ENCODE measurements at places on chromosomes 12 and 14.
A peak's percentile ranks its signal among the peaks of the same experiment; 100 is the strongest.

- H3K27ac ChIP-seq = no peak overlapping the region
- peaks cover 6% of the 10 kb centered on the region for H3K4me1 ChIP-seq
- H3K36me3 ChIP-seq = peaks cover 2% of the 10 kb centered on the region
- H3K27me3 ChIP-seq = peaks cover 24% of the 10 kb centered on the region
Measured at GRCh38 chr14:58171090-58171489, 19.1 kb upstream of the ARMH4 start.

DNA sequence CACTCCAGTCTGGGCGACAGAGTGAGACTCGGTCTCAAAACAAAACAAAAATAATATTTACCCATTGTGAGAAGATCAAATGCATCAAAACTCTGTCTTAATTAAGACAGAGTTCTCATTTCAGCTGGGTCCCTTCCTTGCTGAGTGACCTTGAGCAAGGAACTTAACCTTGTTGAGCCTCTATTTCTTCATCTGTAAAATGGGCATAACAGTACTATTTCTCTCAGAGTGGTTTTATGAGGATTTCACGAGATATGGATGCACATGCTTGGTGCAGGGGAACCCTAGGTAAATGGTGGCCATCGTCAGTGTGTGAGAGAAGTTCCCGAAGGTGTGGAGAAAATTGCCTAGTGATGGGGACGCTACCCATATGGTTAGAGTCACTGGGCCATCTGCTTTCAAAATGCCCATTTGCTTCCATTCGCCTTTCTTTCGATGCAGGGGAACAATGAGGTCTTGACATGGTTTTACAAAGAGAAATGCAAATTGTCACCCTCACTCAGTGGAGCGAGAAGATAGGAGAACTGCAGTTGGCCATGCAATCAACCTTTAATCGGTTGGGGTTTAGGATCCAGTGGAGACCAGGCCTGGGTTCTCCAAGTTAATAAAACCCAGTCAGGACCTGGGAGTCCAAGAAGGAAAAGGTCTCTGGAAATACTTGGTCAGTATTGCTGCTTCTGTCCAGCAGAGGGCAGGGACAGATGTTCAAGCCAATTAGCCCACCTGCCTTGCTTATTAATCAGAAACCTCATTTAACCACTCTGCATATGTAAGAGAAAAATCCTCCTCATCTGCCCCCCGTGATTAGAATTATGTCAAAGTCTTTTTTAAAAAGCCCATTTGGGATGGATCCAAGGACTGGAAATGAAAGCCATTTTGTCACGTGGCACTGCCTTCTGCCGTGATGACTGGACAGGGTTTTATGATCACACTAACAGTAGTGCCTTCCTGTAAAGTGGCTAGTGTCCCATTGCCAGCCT, 37.2 kb downstream of the CFAP251 start:
- H3K4me1 ChIP-seq = peaks cover 5% of the 10 kb centered on the region
- peak overlapping the region; percentile 38 for H3K27ac ChIP-seq
- H3K36me3 ChIP-seq = no peaks in the 10 kb centered on the region
- no peaks in the 10 kb centered on the region for H3K27me3 ChIP-seq
- no peak for DNase-seq

DNA sequence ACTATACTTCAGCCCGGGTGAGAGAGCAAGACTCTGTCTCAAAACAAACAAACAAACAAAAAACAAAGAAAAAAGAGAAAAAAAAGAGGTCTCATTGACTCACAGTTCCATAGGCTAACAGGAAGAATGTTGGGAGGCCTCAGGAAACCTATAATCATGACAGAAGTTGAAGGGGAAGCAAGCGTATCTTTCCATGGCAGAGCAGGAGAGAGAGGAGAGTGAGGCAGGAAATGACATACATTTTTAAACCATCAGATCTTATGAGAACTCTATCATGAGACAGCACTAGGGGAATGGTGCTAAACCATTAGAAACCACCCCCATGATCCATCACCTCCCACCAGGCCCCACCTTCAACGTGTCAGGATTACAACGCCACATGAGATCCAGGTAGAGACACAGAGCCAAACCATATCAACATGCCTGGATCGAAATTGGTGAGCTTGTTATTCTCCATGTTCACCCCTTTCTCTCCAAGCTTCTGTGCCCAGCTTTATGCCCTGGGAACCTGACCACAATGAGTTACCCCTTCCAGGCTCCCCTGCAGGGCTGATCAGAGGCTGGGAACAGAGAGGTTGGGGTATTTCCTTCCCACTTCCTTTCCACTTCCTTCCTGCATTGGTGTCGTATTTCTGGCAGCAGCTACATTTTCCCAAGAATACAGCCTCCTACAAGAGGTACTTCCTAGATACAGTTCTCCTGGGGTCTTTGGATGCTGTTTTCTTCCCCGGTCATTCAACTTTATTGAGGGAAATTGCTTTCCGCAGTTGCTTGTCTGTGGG, 219.3 kb upstream of the FLRT2 start:
- no peak overlapping the region for H3K4me3 ChIP-seq
- no peaks in the 10 kb centered on the region for H3K36me3 ChIP-seq
- no peaks in the 10 kb centered on the region for H3K27me3 ChIP-seq

- H3K4me3 ChIP-seq = no peak overlapping the region
- no peak overlapping the region for H3K27ac ChIP-seq
- no peak for DNase-seq
- peaks cover 3% of the 10 kb centered on the region for H3K36me3 ChIP-seq
- H3K4me1 ChIP-seq = peaks cover 4% of the 10 kb centered on the region
- H3K27me3 ChIP-seq = no peaks in the 10 kb centered on the region
Measured at GRCh38 chr12:46493150-46493833, 120.7 kb upstream of the SLC38A2 start.

DNA sequence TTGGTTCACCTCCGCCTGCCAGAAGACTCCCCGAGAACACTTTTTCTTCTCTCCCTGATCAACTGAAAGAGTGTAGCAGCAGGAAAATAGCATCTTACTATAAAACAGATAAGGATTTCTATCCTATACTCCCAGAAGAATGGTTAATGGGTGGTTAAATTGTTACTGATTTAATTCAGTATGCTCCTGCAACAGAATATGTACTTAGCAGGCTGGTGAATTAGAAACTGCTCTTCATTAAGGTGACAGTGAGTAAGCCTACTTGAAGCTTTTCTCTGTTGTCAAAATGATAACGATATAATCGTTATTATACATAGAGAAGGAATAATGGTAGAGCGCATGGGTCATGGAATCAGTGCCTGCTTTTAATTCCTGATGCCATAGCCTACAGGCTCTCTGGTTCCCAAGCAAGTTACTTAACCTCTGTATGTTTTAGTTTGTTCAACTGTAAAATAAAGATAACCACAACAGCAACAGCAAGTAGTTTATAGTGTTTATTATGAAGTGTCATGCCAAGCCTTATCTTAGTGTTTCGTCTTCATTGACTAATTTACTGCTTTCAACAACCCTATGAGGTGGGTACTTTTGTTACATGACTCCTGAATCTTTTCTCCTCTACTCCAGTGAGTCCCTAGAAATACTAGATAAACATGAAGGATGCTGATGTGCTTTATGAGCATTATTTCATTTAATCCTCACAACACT, 392.6 kb downstream of the CCDC91 start:
- no peak for DNase-seq
- H3K4me1 ChIP-seq = no peaks in the 10 kb centered on the region
- H3K27ac ChIP-seq = no peak overlapping the region
- H3K36me3 ChIP-seq = no peaks in the 10 kb centered on the region
- H3K27me3 ChIP-seq = no peaks in the 10 kb centered on the region
- no peak overlapping the region for H3K4me3 ChIP-seq

DNA sequence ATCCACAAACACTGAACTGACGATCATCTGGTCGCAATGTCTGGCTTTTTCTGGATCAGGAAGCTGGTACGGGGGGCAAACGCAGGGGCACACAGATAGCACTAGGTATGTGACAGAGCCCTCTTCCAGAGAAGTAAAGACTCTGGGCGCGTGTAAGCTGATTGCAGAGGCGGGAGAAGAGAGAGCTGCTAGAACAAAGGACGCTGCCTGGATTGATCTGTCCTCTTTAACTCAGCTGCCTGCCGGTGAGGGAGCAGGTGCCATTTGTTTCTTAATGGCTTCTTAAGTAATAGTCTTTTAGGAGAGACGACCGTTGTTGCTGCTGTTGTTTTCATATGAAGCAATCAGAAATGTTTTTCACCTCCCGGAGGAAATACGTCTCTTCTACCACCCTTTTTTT, 77.3 kb downstream of the GLT1D1 start:
- no peak overlapping the region for H3K27ac ChIP-seq
- peaks cover 2% of the 10 kb centered on the region for H3K27me3 ChIP-seq
- no peaks in the 10 kb centered on the region for H3K36me3 ChIP-seq
- H3K4me3 ChIP-seq = no peak overlapping the region
- no peaks in the 10 kb centered on the region for H3K4me1 ChIP-seq
- DNase-seq = no peak

DNA sequence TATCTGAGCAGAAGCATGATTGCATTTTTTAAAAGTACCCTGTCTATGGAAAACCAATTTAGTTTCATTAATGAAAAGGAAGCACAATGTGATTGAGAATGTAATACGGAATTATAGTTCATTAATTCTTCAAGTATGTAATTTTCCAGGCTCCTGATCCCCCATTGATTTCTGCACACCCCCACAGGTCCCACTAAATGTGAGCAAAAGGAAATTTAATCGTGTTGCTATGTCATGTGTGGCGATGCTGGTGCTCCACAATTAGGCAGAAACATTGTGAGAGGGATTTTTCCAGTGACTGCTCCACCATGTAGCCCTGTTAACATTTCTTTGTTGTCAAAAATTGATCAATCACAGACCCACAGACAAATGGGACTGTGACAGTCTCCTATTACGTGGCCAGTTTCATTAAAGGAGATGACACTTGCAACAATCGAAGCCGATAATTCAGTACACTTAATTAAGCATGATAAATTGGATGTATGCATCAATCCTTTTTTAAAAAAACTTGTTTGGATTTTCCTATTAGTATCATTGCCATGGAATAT, 306.0 kb downstream of the NELL2 start:
- no peaks in the 10 kb centered on the region for H3K27me3 ChIP-seq
- no peaks in the 10 kb centered on the region for H3K4me1 ChIP-seq
- no peak overlapping the region for H3K4me3 ChIP-seq
- no peak overlapping the region for H3K27ac ChIP-seq

GRCh38 chr12:129036135-129036534, 182.9 kb downstream of the GLT1D1 start:
- no peak overlapping the region for H3K4me3 ChIP-seq
- DNase-seq = no peak
- H3K27ac ChIP-seq = no peak overlapping the region
- peaks cover 4% of the 10 kb centered on the region for H3K36me3 ChIP-seq
- H3K27me3 ChIP-seq = peaks cover 9% of the 10 kb centered on the region

DNA sequence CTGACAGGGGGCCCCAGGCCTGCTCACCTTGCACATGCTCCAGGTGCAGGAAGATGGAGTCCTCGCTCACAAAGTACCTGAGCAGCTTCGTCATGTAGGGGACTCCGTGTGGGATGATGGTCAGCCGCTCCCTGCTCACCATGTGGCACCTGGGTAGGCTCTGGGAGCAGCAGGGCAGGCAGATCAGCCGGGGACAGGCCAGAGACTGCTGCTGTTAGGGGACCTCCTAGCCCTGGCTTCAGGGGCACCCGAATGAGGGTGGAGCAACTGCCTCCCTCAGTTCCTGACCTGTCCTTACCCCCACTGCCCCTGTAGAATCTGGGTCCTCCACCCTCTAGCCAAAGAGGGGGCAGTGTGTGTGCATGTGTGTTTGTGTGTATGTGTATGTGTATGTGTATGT, 11.8 kb downstream of the RPS6KL1 start:
- H3K27me3 ChIP-seq = no peaks in the 10 kb centered on the region
- no peak overlapping the region for H3K4me3 ChIP-seq
- no peak for DNase-seq
- H3K36me3 ChIP-seq = no peaks in the 10 kb centered on the region

DNA sequence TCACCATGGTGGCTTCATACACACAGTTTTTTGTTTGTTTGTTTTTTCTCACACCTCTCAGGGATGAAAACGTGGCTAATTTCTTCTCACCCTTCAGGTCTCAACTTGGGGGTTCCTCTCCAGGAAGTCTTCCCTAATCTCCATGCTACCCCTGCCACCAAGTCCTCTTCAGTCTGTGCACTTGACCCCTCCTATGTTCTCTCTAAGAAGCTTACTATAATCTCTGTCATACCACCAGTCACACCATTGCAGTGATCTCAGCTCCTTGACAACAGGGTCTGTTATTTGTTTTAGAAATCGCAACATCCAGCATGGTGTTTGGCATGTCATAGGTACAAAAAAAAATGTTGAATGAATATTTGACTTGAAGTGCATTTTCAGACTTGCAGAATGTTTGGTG, 83.4 kb downstream of the PRORP start:
- no peak overlapping the region for H3K27ac ChIP-seq
- no peak overlapping the region for H3K4me3 ChIP-seq
- peaks cover 6% of the 10 kb centered on the region for H3K36me3 ChIP-seq
- DNase-seq = no peak

DNA sequence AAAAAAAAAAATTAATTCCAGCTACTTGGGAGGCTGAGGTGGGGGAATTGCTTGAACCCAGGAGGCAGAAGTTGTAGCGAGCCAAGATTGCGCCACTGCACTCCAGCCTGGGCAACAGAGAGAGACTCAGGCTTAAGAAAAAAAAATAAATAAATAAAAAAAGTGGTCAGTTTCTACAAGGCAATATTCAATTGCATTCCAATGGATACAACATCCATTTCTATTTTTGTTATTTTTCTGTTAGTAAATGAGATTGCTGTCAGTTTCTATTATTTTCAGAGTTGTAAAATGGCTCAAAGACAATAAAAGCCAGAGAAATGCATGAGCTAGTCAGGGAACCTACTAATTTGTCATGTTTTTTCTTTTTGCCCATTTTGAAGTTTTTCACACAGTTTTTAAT, 119.2 kb downstream of the PDE3A start:
- no peak for DNase-seq
- no peak overlapping the region for H3K27ac ChIP-seq
- H3K4me3 ChIP-seq = no peak overlapping the region
- H3K27me3 ChIP-seq = no peaks in the 10 kb centered on the region
- no peaks in the 10 kb centered on the region for H3K4me1 ChIP-seq
- H3K36me3 ChIP-seq = no peaks in the 10 kb centered on the region

DNA sequence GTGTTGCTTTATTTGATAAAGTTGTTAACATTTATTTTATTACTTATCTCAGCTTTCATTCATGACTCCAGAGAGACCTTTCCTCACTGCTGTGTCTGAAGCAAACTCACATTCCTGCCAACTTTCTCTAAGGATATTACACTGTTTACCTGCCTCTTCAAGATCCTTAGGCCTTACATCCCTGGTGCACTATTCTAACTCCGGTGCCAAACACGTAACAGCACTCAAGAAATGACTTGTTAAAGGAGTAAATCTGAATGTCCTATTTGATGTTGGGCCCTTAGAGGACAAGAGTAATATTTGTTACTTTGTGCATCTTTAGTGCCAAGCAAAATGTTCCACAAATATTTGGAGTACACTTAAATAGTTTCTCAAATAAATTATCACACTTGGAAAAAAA, 324.1 kb upstream of the FLRT2 start:
- H3K36me3 ChIP-seq = no peaks in the 10 kb centered on the region
- no peak overlapping the region for H3K4me3 ChIP-seq
- no peak for DNase-seq
- H3K4me1 ChIP-seq = no peaks in the 10 kb centered on the region
